NCI-H1930 (cell line): ENCODE measurements at places on chromosomes 4 and X.

- DNase-seq, result no peak
Measured at GRCh38 chrX:119618439-119618838, 12.2 kb upstream of the NKRF start.

- DNase-seq, result no peak
Measured at GRCh38 chr4:31557437-31557836, 837.3 kb downstream of the PCDH7 start.

GRCh38 chr4:152680988-152681603 lies 1.3 kb upstream of the TMEM154 start:
- no peak for DNase-seq

- no peak for DNase-seq
Measured at GRCh38 chr4:79078339-79078738, 139.1 kb upstream of the PAQR3 start.

DNA sequence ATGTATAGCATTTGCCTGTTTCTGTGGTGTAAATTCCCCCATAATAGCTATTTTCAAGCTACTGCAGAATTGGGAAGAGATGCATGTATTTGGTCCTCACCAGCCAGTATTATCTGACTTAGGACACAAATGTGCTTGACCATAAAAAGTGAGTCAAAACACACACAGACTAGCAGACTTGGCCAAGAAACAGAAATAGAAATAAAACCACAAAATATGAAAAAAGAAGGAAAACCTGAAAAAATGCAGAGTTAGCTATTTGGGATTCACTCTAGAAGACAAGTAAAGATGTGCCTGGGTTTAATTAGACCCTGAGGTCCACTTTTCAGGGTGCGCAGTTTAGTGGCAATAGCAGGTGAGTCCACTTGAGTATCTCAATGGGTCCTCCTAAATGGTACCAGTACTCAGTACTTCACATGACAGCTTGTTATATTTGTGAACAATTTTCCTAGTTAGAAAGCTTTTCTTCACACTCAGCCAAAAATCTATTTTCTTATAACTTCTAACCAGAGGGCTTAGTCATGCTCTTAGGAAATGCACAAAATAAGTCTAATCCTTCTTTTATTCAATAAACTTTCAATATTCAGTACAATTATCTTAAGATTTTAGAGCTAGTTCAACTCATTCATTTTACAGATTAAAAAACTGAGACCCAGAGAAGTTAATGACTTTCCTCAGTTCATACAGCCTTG lies 108.7 kb upstream of the JADE1 start:
- DNase-seq, result no peak

DNA sequence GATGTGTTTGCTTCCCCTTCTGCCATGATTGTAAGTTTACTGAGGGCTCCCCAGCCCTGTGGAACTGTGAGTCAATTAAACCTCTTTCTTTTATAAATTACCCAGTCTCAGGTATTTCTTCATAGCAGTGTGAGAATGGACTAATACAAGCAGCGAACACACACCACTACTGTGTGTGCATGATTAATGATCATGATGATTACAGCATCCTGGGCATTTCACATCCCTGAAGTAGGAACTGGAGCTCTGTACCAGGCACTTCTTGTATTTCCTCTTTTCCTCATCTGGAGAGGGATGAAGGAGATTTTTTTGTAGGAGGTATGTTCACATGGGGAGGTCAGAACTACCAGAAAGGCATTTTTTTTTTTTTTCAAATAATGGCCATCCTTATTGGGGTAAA lies 60.8 kb downstream of the PPM1K start:
- DNase-seq, result no peak

- no peak for DNase-seq
Measured at GRCh38 chrX:70922774-70923473, 8.0 kb downstream of the SLC7A3 start.

DNA sequence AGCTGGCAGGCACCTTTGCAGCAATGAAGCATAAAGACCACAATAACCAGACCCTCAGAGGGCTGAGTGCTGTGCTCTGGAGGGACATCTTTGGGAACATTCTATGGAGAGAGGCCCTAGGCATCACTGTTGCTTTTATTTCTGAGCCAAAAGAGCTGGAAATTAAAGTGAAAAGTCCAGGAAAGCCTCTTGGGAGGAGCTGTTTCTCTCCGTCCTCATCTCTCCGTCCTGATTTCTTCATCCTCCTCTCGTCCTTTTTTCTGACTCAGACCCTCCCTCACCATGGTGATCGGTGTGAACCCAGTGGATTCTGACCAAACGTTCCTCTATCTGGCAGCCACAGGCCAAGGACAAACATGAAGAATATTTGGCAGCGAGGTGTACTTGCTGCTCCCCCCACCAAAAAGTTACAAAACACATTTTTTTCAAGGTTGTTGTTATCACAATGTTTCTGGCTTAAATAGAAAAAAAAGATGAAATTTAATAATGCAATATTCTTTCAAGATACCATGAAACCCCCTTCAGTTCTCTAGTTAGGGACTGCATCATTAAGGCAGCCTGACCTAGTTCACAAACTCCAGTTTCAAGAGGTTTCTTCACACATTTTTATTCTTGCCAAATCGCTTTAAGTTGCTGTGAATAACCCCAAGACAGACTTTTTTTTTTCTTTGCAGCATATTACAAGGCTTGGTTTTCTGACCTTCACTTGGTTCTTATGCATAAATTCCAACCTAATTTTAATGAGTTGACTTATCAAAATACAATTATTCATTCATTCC lies 80.2 kb downstream of the SCD5 start:
- DNase-seq, result no peak
